ENCODE measurements at places on chromosomes 6 and 20. TPM values are rescaled to one million over a fixed set of nuclear protein-coding genes. Genes with fewer than 3 reads are reported as not detected.

- no peak for DNase-seq
These were observed 42.0 kb upstream of the ASIP start for GRCh38 chr20:34199183-34199582.

Gene MOG
- total RNA-seq = 12.6 TPM

Gene HLA-G
- total RNA-seq = not detected

Gene SLC22A2
- total RNA-seq = not detected

DNA sequence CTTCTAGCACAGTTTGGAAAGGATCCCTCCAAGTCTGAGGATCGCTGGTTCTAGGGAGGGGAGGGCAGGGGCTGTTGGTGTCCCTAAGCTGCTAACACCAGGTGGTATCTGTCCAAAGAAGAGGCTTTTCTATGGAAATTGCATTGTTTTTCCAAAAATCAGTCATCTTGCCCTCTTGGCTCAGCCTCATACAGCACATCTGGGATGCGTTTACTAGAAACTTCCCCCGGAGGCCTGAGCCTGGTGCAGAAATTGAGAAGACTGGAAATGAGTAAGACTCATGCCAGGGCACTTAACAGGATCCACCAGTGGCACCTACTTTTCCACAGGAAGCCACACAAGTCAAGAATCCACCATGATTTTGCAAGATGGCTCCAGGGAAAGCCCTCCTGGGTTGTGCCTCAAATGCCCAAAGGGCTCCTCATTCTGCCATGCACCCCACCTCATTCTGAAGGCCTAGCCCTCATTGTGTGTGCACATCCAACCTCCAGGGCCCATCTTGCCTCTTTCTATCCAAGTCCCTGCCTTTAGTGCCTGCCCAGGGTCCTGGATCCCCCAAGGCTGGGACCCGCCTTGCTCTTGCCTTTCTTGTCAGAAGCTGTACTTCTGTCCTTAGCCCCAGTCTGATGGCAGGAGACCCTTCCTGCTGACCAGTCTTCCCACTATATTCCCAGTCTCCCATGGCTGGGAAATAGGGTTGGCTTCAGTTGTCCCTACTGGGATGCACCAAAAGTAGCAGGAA lies 97.6 kb downstream of the MRPL14 start:
- DNase-seq = no peak

Gene F13A1
- total RNA-seq = 188 TPM
